ENCODE measurements at places on chromosomes 6 and 20. TPM values are rescaled to one million over a fixed set of nuclear protein-coding genes. Genes with fewer than 3 reads are reported as not detected.

The APCDD1L gene
- polyA plus RNA-seq: 0.25 TPM

The CPXM1 gene
- 0.92 TPM for polyA plus RNA-seq

GRCh38 chr20:25085756-25086495 is 4.0 kb upstream of the VSX1 start:
- no peak for DNase-seq
- no peak overlapping the region for H3K27ac ChIP-seq
- H3K4me1 ChIP-seq: peaks cover 37% of the 10 kb centered on the region
- peaks cover 38% of the 10 kb centered on the region for H3K27me3 ChIP-seq
- no peaks in the 10 kb centered on the region for H3K36me3 ChIP-seq
- H3K4me3 ChIP-seq: no peak overlapping the region

GRCh38 chr6:99822741-99823512 is 171.1 kb downstream of the MCHR2 start:
- peak; percentile 63 for DNase-seq
- no peaks in the 10 kb centered on the region for H3K36me3 ChIP-seq

- peak overlapping the region; percentile 41 for H3K4me3 ChIP-seq
- no peak overlapping the region for H3K27ac ChIP-seq
- H3K27me3 ChIP-seq: no peaks in the 10 kb centered on the region
- H3K36me3 ChIP-seq: no peaks in the 10 kb centered on the region
Observed at GRCh38 chr6:137415127-137415833, 78.9 kb downstream of the OLIG3 start.

All from stomach (tissue), 19 donors.